Stimulated activated CD8-positive, alpha-beta memory T cell treated with anti-CD3 and anti-CD28 coated beads, Interleukin-4, amount 100 ng/mL, for 4 hours (primary cell): ENCODE measurements at places on chromosomes 2 and 18.

GRCh38 chr2:144217853-144218633 is 301.9 kb downstream of the ZEB2 start:
- DNase-seq, result no peak

DNA sequence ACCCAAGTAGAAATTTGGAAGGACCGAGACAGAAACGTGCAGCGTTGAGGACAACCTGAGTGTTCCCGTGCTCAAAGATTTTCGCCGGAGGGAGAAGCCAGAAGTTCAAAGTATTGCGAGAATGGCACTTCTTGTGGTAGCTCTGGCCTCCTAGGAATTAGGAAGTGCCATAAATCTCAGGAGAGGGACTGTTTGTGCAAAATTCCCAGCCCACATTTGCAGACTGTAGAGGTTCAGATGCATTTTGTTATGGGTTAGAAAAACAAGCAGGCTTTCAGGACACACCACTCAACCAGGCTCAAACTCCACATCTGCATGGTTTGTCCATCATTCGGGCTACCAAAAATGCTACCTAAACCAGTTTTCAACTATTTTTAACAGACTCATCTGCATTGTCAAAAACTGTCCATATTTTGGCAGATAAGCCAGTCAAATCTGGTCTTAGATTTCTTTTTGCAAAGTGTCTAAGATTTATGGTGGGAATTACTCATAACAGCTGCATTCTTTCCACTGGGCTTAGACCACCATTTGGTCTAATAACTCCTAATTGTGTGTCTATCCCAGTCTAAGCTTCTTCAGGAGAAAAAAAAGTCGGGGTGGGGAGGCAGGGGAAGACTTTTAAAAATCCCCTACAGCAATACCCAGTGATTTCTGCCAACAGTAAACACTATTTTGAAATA is 422.9 kb downstream of the ARHGAP15 start:
- no peak for DNase-seq

DNA sequence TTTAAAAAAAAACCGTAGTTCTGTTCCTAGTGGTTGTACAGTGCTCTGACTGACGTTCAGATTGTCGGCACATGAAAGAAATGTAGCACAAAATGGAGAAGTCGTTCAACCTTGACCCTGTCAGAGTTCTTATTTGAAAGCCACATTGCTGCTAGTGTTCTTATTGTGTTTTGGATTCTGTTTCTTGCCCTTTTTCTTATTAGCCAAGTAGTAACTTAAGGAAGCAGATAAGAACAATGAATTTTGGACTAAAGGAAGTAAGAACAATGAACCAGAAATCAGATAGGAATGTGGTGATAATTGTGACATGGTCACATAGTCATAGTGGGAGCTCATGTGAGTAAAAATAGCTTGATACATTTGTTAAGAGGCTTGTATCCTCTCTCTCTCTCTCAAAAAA is 45.9 kb downstream of the RPIA start:
- DNase-seq, result no peak

- no peak for DNase-seq
These were observed 552.3 kb downstream of the TSN start for GRCh38 chr2:122307763-122308162.

DNA sequence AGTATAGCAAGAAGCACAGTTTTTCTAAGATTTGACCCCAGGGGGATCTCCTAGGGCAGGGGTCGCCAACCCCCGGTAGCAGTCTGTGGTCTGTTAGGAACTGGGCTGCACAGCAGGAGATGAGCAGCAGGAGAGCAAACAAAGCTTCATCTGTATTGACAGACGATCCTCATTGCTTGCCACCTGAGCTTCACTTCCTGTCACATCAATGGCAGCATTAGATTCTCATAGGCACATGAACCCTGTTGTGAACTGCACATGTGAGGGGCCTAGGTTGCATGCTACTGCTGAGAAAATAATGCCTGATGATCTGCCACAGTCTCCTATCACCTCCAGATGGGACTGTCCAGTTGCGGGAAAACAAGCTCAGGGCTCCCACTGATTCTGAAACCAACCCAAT is 136.2 kb downstream of the RGPD3 start:
- no peak for DNase-seq

GRCh38 chr2:132873738-132874137 is 203.7 kb upstream of the LYPD1 start:
- DNase-seq, result no peak

GRCh38 chr18:13302457-13303225 is 84.1 kb downstream of the LDLRAD4 start:
- DNase-seq, result no peak

- no peak for DNase-seq
These were observed 14.3 kb upstream of the ST8SIA5 start for GRCh38 chr18:46771141-46771540.

- DNase-seq, result no peak
These were observed 9.0 kb downstream of the BZW1 start for GRCh38 chr2:200820573-200821234.

DNA sequence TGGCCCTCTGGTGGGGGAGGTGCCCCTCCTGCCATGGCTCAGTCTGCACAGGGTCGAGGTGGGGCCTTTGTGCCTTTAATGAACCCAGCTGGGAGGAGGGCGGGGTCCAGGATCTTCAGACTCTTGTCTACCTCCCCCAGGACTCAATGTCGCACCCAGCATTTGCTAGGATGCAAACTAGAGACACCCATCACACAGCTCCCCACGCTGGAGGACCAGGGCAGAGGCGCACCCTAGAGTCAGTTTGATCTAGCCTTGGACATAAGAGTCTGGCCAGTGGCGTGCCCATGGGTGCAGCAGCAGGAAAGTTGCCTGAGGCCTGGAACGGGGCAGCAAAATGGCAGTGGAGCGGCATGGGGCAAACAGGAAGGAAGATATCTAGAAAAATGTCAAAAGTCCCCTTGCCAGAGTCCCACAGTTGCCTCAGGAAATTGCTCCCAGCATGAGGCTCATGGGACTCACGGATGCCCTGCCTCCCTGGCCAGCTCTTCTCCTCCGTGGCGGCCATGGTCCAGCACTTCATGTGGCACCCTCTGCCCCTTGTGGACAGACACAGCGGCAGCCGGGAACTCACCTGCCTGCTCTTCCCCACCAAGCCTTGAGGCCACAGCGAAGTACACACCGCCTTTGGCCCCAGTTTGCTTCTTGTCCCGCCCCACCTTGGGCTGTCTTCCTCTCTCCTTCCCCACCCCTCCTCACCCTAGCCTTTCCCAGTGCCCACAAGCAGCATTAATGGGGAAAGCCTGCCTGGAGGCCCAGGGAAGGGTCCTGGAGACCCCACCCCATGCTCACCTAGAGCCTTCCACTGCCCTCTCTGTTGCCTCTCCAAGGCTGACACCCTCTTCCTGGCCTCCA is 17.7 kb downstream of the SH2D6 start:
- no peak for DNase-seq

- DNase-seq, result no peak
These were observed 1.8 kb upstream of the CHAC2 start for GRCh38 chr2:53765767-53766166.

- DNase-seq, result no peak
These were observed 95.4 kb downstream of the SOCS6 start for GRCh38 chr18:70384181-70384790.

GRCh38 chr2:236872015-236872414 is 213.7 kb upstream of the COPS8 start:
- DNase-seq, result no peak

- no peak for DNase-seq
These were observed 239.9 kb downstream of the DSEL start for GRCh38 chr18:67276638-67277037.

DNA sequence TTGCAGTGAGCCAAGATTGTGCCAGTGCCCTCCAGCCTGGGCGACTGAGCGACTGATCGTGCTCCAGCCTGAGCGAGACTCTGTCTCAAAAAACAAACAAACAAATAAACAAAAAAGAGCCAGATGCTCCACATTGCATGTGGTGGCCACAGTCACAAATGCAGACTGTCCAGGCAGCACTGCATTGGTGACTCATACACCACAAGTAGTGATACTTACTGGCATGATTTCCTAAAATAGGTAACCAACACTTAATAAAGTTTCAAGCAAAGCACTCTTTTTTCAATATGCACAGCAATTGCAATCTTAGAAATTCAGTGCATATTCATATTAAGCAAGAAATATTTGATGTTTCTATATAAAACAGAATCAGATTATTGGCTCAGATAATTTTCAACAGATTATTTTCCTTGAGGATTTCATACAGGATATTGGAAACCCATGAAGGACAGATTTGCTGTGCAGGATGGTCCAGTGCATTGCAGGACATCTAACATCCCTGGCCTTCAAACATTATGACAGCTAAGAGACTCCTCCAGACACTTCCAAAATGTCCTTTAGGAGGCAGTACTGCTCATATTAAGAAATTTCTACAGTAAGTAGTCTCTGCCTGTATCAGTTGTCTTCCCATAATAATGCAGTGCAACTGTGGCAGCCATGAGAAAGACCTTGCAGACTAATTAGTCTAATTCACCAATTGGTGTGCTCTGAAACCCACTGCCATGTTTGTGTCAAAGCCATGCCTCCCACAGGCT is 10.5 kb upstream of the SLC1A4 start:
- no peak for DNase-seq

DNA sequence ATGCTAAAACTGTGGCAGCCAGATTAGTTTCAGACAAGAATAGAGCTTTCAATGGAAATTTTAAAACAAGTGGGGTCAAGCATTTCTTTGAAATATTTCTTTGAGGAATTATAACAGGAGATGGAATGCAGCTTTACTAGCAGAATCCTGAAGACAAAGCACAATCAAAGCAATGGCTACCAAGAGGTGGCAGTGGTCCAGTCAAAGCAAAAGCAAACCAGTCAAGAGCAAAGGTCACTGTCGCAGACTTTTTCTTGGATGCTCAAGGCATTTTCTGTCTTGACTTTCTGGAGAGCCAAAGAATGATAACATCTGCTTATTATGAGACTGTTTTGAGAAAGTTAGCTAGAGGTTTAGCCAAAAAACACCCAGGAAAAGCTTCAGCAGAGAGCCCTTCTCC is 351.2 kb upstream of the DLGAP1 start:
- no peak for DNase-seq

- DNase-seq, result no peak
These were observed 65.4 kb upstream of the CTNNA2 start for GRCh38 chr2:79447463-79447862.

DNA sequence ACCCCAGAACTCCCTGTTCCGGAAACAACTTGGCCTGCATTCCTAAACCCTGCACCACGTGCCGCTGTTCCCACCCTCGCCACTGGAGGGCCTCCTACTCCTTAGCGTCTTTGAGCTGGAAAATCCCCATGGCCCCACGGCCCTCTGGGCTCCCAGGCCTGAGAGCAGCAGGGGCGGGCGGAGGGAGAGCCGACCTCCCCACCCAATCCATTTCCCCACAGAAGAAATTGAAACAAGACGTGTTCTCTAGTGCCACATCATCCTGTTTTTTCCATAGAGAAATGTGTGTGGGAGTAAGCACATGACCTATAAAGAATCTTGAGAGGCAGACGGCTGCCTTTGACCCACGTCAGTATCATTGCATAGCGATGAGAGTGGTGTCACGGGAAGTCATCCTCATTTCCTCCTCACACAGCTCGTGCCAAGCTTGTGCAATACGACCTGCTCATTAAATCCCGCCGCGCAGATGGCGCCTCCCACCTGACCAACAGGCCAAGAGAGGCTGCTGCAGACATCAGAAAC is 79.2 kb downstream of the LAMA1 start:
- no peak for DNase-seq

DNA sequence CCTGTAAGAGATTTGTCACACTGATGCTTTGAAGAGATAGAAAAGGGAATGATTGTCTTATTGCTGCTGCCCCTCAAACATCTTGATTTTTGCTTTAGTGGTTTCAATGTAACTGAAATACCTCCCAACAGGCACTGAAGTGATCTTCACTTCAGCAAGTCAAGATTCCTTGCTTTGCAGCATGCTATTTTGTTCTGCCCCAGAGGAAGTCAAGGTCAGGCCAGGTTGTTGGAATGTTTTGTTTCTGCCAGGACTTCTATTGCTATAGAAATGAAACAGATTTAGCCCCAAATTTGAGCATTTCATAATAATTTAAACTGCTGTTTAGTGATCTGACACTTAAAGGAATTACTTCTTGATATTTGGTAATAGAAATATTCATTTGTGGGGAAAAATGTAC is 277.6 kb downstream of the ZNF804A start:
- no peak for DNase-seq

DNA sequence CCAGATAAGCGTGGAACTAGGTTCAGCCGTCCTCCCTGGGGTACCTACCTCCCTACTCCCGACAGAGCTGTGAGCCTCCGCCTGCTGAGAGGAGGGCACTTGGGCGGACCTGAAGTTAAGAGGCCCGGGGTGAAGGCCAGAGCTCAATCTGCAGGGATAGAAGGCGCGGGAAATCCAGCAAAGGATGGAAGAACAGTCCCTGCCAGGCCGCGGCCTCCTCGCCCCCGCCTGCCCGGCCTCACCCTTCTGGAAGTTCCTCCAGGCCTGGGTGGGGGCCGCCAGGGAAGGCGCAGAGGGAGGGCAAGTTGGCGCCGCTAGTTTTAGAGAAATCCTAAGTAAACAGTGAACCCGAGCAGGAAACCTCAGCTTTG is 13.0 kb downstream of the EN1 start:
- no peak for DNase-seq

- no peak for DNase-seq
These were observed 43.6 kb downstream of the UGGT1 start for GRCh38 chr2:128134573-128134972.

- DNase-seq, result no peak
These were observed 77.5 kb upstream of the SALL3 start for GRCh38 chr18:78901923-78902794.

DNA sequence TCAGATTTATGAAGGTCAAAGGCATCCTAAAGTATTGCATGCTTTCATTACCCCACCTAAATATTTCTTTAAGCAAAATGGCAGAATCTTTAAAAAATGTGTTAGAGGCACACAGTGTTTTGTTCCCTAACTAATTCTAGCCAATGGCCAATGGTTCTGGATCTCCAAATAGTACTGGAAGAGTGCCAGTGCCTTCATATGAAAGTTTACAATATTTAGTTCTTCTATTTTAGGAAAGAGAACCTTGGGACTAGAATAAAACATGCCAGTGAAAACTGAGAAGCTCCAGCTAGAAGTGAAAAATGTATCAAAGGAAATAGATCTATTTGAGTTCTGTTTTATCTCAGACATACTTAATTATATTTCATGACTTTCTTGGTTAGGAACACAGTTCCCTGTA is 37.1 kb downstream of the TACR1 start:
- no peak for DNase-seq
